ENCODE measurements at places on chromosomes 5 and 9.

DNA sequence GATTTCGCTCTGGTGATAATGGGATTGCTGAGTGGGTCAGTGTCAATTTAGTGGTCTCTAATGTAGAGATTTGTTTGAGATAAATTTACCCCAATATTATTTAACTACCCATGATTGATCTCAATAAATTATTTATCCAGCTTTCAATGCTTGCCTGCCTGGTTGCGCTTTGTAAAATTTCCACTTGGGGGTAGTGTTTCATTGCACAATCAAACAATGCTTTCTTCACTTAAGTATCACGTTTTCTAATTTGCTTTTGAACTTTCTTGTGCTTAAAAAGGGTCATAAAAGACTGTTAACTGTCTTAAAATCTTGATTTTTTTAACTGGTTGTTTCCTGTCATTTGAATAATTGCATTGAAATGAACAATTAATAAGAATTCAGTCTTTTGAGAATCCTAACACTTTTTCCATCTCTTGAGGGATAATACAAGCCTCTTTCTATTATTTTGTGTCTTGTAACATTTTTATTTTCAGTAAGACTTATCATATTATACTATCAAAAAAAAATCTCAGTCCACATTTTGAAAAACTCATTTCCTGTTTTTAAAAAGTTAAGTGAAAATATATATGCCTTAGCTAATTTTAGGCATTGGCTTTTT lies 18.7 kb downstream of the HSD17B4 start:
- peaks cover 2% of the 10 kb centered on the region for H3K36me3 ChIP-seq
- H3K27ac ChIP-seq = no peak overlapping the region
- DNase-seq = no peak
- no peaks in the 10 kb centered on the region for H3K4me1 ChIP-seq

GRCh38 chr9:89319015-89319905 lies 960 bp downstream of the SECISBP2 start:
- peak overlapping the region; percentile 99 for H3K27ac ChIP-seq
- H3K4me1 ChIP-seq = no peaks in the 10 kb centered on the region
- peaks cover 10% of the 10 kb centered on the region for H3K36me3 ChIP-seq
- no peaks in the 10 kb centered on the region for H3K27me3 ChIP-seq

DNA sequence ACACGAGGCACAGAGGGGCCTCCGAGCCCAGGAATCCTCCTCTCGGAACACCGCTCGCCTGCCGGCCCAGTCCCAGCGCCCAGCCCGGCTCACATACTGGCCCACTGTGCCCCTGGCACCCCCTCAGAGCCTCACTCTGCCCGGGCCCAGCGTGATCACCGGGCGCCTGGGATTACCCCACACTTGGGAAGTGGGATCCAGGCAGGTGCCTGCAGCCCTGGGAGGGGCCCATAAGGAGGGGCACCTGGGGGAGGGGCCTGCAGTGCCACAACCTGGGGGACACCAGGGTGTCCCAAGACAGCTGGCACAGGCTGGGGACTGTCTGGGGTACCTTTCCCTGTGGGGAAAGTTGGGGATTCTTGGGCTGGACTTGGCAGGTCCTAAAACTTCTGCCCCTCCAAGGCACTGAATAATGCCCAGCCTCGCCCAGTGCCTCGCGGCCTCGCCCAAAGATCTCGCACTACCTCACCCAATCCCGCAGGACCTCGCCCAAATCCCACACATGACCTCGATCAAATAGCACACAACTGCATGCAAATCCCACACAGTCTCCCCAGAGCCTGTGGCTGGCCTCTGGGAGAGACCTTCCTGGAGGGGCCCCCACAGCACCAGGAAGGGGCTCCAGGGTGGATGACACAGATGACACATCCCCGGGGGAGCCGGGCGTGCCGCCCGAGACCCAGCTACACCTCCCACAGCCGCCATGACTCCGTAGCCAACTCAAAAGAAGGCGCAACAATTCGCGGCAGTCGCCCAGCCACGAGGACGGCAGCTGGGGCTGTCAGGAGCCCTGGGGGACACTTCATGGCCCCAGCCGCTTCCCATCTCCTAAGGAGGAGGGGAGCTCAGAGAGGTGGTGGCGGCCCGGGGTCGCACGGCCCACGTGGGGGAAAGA lies 13.7 kb downstream of the NOTCH1 start:
- H3K4me3 ChIP-seq = no peak overlapping the region
- peaks cover 3% of the 10 kb centered on the region for H3K4me1 ChIP-seq
- H3K27me3 ChIP-seq = no peaks in the 10 kb centered on the region
- no peak overlapping the region for H3K27ac ChIP-seq
- no peak for DNase-seq

- H3K27ac ChIP-seq = no peak overlapping the region
- no peaks in the 10 kb centered on the region for H3K36me3 ChIP-seq
- H3K4me3 ChIP-seq = no peak overlapping the region
- DNase-seq = no peak
Observed at GRCh38 chr5:171315386-171315891, 6.4 kb downstream of the TLX3 start.

DNA sequence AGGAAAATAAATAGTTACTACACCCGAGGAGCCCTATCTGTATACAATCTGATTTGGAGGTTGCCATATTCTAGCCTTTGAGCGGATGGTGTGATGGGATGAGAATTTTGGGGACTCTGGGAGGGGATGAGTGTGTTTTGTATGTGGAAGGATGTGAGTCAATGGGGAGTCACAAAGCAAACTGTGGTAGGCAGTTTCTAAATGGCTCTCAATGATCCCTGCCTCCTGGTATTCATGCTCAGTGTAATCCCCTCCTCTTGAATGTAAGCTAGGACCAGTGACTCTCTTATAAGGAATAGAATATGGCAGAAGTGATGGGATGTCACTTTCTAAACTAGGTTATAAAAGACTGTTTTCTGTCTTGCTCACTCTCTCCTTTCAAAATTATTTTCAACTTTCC lies 205.7 kb upstream of the RIOK2 start:
- no peaks in the 10 kb centered on the region for H3K36me3 ChIP-seq
- no peak for DNase-seq
- H3K4me3 ChIP-seq = no peak overlapping the region
- no peaks in the 10 kb centered on the region for H3K27me3 ChIP-seq
- H3K27ac ChIP-seq = no peak overlapping the region

GRCh38 chr9:112378328-112379176 lies 1.4 kb upstream of the HSDL2 start:
- H3K36me3 ChIP-seq = no peaks in the 10 kb centered on the region
- no peaks in the 10 kb centered on the region for H3K4me1 ChIP-seq
- H3K4me3 ChIP-seq = no peak overlapping the region
- DNase-seq = no peak
- H3K27me3 ChIP-seq = no peaks in the 10 kb centered on the region
- H3K27ac ChIP-seq = no peak overlapping the region

- H3K36me3 ChIP-seq = no peaks in the 10 kb centered on the region
- DNase-seq = no peak
- H3K4me3 ChIP-seq = no peak overlapping the region
- no peaks in the 10 kb centered on the region for H3K27me3 ChIP-seq
- H3K4me1 ChIP-seq = peaks cover 10% of the 10 kb centered on the region
- no peak overlapping the region for H3K27ac ChIP-seq
Observed at GRCh38 chr9:87593359-87593980, 95.8 kb downstream of the DAPK1 start.

- H3K27me3 ChIP-seq = no peaks in the 10 kb centered on the region
- no peaks in the 10 kb centered on the region for H3K4me1 ChIP-seq
- no peak overlapping the region for H3K4me3 ChIP-seq
- no peaks in the 10 kb centered on the region for H3K36me3 ChIP-seq
Observed at GRCh38 chr9:36755019-36755418, 182.3 kb downstream of the MELK start.

- H3K4me3 ChIP-seq = no peak overlapping the region
- DNase-seq = peak; percentile 72
- H3K36me3 ChIP-seq = no peaks in the 10 kb centered on the region
- H3K4me1 ChIP-seq = no peaks in the 10 kb centered on the region
- H3K27ac ChIP-seq = no peak overlapping the region
Observed at GRCh38 chr9:20526500-20527319, 95.6 kb downstream of the MLLT3 start.

DNA sequence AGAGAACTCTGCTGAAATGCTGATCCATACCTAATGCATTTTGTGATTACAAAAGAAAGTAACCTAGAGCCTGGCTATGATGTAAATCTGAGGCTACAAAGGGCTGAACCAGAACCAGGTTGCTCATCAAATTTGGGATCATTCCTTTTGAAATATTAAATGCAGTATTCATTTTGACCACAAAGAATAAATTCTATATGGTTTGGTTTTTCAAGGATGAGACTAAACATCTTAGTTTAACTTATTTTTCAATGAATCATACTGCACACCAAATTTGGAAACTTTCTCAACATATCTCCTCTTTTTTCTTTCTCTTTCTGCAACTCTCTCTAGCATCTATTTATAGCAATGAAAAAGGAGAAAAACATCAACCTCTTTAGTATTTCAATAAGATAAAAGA lies 46.5 kb downstream of the CEMIP2 start:
- H3K27me3 ChIP-seq = no peaks in the 10 kb centered on the region
- H3K36me3 ChIP-seq = peaks cover 14% of the 10 kb centered on the region
- no peak overlapping the region for H3K27ac ChIP-seq
- H3K4me1 ChIP-seq = no peaks in the 10 kb centered on the region
- H3K4me3 ChIP-seq = no peak overlapping the region
- DNase-seq = no peak

DNA sequence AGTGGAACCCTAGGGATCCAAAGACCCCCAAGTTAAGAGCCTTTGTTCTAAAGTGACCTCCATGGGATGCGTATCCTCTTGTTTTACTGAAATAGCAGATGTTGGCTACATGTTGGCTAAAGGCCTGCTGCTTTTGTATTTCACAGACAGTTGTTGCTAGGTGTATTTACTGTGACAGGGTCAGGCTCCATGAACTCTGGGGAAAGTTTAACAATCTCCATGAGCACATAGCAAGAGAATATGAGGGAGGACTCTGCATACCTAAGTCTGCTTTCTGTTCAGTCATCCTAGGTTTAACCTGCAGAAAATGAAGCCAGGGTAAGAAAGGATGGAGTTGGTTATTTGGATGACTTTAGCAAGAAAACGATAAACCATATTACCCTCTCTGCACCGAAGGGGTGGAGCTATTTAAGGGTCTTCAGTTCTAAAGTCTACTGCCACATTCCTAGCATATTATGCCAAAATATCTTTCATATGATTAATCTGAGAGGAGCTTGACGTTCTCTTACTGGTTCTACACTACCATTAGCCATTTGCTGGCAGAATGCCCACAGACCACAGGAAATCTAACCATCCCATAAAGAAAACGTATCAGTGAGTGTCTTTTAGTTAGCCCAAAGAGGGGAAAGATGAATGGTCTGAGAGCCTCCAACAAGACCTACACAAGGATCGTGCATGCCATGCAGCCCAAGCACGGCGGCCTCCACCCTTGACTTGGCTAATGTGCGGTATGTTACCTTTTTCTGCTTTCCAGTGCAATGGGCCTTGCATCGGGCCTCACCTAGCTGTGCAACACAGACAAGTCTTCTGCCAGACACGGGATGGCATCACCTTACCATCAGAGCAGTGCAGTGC lies 127.8 kb downstream of the SAXO1 start:
- no peaks in the 10 kb centered on the region for H3K36me3 ChIP-seq
- no peak overlapping the region for H3K4me3 ChIP-seq
- H3K27me3 ChIP-seq = no peaks in the 10 kb centered on the region
- H3K27ac ChIP-seq = no peak overlapping the region
- DNase-seq = no peak

DNA sequence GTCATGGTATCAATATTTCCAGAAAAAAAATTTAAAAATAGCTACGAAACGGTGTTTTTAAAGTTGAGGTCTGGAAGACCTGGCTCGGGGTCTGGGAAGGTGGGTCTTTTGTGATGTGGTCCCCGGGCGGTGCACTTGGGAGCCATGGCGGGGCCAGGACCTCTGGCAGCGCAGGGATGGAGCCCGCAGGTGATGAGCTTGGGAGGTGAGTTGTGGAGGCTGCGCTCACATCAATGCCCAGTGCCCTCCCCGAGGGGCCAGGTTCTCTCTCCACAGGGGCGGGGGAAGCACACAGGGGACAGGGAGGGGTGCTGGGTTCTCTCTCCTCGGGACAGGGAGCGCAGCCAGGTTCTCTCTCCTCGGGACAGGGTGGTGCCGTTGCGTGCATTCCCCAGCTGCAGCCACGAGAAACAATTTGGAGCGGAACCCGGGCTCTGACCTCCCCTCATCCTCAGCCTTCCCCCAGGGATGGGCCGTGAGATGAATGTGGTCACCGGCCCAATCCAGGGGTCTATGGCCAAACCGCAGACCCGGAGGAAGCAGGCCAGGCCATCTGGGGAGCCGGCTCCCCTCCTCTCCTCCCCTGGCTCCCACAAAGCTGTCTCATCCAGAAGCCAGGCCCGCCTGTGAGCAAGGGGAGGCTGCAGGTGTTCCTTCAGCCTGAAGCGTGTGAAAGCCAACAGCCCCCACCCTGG lies 25.8 kb downstream of the DBH start:
- no peak overlapping the region for H3K27ac ChIP-seq
- H3K27me3 ChIP-seq = peaks cover 3% of the 10 kb centered on the region
- peaks cover 4% of the 10 kb centered on the region for H3K4me1 ChIP-seq
- H3K36me3 ChIP-seq = no peaks in the 10 kb centered on the region

DNA sequence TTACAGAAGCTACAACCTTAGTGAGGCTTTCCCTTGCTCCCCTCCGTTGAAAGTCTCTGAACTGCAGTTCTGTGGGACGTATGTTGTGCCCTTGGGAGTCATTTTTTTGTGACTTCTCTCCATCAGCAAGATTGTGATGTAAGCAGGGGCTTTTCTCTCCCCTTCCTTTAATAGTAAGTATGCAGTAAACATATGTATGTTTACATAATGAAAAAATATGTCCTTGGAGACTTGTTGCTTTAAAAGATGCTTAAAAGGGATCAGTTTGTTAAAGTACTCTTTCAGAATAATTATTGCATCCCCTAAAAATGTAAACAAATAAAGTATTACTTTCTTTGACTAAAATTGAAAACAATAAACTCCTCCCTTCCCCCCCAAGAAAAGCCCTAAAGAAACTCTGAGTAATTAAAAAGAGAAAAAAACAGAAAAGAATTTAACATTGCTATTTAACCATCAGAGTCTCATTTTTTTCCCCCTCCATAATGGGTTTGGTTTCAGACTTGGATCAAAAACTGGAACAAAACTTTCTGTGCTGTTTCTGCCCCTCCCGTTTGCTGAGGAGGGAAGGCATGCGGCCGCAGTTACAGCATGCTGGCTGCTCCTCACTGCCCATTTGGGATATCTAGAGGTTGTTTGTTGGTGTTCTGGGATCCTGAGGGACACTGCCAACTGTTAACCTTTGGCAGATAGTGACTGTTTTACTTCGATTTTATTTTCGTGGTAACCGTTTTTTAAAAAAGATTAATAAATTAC lies 40.2 kb downstream of the TRIO start:
- DNase-seq = peak; percentile 30
- no peak overlapping the region for H3K4me3 ChIP-seq
- no peak overlapping the region for H3K27ac ChIP-seq

GRCh38 chr5:165673499-165673898 lies 2168.1 kb downstream of the MAT2B start:
- no peak for DNase-seq
- no peaks in the 10 kb centered on the region for H3K4me1 ChIP-seq
- H3K36me3 ChIP-seq = no peaks in the 10 kb centered on the region
- no peak overlapping the region for H3K27ac ChIP-seq

DNA sequence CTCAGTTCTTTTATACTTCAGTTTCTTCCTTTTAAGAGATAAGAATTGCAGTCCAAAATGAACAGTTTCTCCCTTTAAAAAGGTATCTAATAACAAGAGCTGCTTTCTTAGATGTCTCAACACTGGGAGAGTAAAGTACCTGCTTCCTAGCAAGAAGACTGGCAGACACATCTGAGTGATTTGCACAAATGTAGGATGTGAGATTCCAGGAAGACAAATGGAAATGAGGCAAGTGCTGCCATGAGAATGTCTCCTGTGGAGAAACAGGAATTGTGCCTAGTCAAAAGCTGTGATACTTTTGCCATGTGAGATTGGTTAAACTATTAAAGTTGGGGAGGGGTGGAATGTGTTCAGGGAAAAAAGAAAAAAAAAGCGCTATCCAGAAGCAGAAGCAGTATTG lies 159.1 kb downstream of the HTR1A start:
- no peak for DNase-seq
- H3K27me3 ChIP-seq = no peaks in the 10 kb centered on the region
- H3K36me3 ChIP-seq = no peaks in the 10 kb centered on the region
- H3K4me3 ChIP-seq = no peak overlapping the region
